ENCODE measurements at places on chromosomes 4 and X.

DNA sequence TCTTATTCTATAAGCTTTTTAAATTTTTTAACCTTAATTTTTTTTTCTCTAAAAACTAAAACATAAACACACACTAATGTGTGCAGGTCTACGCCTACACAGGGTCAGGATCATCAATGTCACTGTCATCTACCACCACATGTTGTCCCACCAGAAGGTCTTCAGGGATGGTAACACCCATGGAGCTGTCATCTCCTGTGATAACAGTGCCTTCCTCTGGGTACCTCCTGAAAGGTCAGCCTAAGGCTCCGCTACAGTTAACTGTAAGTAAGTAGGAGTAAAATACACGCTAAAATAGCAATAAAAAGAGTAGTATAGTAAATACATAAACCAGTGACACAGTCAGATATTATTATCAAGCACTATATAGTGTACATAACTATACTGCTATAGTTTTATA, 45.9 kb upstream of the GPRIN3 start:
- no peak for DNase-seq

DNA sequence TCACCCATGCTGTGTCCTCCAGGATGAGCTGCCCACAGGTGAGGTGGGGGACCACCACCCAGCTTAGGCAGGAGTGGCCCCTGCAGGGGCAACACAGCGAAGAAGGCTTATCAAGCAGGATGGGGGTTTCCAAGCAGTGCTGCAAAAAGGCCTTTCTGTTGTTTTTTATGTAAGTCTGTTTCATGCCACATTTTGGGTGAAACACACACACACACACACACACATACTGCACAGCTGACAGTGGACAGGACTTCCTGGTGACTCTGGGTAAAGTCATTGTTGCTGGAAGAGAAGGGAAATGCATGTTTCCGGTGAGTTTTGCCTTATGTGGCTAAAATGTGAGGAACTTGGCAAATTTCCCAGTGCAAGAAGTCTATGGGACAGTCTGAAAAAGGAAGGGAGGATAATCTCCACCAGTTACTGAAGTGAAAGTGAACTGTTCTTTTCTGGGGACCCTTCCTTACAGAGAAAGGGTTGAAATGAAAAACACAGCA, 119.2 kb downstream of the IRF2 start:
- DNase-seq, result no peak

GRCh38 chr4:2060611-2061185, 1.6 kb downstream of the NAT8L start:
- DNase-seq, result peak; percentile 39

DNA sequence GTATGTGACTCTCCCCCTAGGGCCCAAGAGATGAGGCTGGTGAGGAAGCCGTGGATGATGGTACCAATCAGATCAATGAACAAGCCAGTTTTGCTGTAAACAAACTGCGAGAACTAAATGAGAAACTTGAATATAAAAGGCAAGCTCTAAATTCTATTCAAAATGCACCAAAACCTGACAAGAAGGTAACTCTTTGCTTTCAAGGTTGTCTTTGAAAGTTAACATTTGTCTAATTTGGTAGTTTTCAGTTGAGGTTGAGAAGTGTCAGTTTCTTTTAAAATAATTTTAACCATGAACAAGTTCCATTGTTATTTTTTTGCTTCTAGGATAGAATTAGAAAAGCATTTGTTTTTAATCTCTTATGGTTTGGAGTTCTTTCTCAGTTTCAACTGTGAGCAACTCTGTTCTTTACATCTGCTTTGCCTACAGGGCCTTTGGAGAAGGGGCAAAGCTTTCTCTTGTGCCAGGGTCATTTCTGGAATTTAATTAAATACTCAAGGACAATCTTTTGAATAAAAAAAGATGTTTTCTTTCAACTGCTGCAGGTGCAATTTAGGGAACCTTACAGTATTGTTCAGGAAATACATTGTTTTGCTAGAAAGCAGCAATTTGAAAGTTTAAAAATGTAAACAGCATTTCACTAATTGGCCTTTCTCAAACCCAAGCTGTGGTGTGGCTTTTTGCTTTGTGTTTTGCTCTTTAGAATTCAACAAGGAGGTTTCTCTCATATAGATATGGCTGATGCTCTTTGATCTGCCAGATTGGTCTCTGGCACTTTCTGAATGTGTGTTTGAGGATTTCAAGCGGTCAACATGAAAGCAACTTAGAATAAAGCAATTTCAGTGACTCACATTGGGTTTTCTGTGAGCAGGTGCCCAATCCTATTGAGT, 62.9 kb downstream of the LRP2BP start:
- no peak for DNase-seq

DNA sequence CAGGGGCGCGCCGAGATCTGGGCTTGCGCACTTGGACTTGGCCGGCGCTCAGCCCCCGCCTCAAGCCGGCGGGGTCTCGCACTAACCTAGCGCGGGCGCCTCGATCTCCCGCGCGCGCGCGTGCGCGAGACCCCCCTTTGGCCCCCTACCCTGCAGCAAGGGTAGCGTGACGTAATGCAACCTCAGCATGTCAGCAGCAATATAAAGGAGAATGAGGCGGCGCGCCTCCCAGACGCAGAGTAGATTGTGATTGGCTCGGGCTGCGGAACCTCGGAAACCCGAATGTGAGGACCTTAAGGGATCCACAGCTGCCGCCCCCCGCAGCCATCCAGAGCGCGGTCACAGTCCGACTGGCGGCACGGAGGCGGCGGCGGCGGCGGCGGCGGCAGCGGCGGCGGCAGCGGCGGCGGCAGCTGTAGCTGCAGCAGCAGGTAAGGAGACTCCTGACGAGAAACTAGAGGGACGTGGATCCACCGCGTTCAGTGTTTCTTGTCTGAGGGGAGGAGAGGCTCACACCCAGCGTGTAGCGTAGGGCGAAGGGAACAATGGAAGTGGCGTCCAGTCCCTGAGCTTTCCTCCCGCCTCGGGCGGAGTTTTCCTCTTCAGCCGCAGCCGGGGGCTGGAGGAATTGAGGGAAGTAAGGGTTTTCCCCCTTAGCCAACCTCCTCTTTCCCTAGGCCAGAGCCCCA, at the start of the genes SATL1 and ZNF711:
Gene SATL1 (minus strand): TSS at position 19 of the 689 bp plus-strand sequence. CDS start 134,811 bp downstream, outside the sequence.
Gene ZNF711 (plus strand): TSS at position 231 of the 689 bp plus-strand sequence. CDS start 3,582 bp downstream, outside the sequence.
- peak; percentile 79 for DNase-seq

Data from glutamatergic neuron (in vitro differentiated cells).